ENCODE measurements at places on chromosomes 4 and X.

GRCh38 chr4:188262464-188262863 is 123.2 kb downstream of the TRIML1 start:
- H3K27ac ChIP-seq, result no peak overlapping the region
- no peaks in the 10 kb centered on the region for H3K36me3 ChIP-seq
- no peak overlapping the region for H3K4me3 ChIP-seq
- DNase-seq, result no peak
- H3K27me3 ChIP-seq, result no peaks in the 10 kb centered on the region
- no peaks in the 10 kb centered on the region for H3K4me1 ChIP-seq

DNA sequence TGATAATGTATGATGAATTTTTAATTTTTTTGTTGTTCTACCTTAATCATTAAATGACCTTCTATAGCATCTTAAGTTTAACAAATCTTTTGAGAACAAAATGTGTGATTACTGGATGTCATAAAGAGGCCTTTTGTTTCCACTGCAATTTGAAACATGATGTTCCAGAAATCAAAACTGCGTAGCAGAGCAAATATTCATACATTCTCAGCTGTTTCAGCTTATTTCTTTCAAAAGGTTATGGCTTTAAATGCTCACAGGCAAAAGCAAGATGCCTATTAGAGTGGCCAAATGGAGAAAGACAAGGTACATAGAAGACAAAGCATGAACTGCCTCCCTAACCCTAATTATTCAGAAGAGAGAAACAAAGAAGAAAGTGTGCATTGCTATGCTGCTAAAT is 233.0 kb upstream of the SLC7A11 start:
- H3K27me3 ChIP-seq, result no peaks in the 10 kb centered on the region
- H3K4me1 ChIP-seq, result no peaks in the 10 kb centered on the region
- no peaks in the 10 kb centered on the region for H3K36me3 ChIP-seq
- DNase-seq, result no peak

DNA sequence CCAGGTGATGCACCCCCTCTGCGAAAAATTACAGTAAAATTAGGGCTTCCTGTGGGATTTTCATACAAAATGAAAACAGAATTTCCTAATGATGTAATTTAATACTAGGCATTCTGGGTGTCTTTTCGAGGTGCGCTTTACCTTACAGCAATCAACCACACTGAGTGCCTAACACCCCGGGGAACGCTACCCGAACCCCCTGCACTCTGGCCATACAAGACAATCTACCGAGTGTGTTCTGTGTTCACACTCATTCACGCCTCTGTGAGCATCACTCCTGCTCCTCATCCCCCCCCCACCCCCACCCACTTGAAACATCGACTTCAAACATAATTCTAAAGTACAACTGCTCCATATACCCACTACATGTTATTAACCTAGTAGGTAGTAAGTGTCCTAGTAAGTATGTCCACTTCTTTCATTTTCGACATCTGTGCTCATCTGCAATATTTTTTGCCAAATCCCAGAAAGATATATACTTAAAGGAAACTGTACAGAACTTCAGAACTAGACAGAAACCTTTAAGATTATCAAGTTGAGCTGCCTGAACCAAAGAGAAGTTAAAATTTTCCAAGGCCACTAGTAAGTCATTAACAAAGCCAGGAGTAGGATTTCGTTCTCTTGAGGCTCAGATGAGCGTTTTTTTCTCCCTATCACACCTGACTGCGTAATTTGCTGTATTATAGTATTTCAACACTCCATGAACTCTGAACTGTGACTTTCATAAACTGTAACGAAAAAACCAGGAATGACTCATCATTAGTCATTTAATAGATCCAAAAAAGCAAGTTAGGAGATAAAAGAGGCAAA is 80.0 kb downstream of the FAT1 start:
- no peak overlapping the region for H3K4me3 ChIP-seq
- peaks cover 42% of the 10 kb centered on the region for H3K36me3 ChIP-seq
- H3K27me3 ChIP-seq, result no peaks in the 10 kb centered on the region

GRCh38 chrX:23493941-23494374 is 159.3 kb downstream of the PTCHD1 start:
- no peaks in the 10 kb centered on the region for H3K27me3 ChIP-seq
- H3K4me1 ChIP-seq, result peaks cover 8% of the 10 kb centered on the region
- peak overlapping the region; percentile 17 for H3K4me3 ChIP-seq
- no peak for DNase-seq
- H3K36me3 ChIP-seq, result peaks cover 3% of the 10 kb centered on the region
- no peak overlapping the region for H3K27ac ChIP-seq

DNA sequence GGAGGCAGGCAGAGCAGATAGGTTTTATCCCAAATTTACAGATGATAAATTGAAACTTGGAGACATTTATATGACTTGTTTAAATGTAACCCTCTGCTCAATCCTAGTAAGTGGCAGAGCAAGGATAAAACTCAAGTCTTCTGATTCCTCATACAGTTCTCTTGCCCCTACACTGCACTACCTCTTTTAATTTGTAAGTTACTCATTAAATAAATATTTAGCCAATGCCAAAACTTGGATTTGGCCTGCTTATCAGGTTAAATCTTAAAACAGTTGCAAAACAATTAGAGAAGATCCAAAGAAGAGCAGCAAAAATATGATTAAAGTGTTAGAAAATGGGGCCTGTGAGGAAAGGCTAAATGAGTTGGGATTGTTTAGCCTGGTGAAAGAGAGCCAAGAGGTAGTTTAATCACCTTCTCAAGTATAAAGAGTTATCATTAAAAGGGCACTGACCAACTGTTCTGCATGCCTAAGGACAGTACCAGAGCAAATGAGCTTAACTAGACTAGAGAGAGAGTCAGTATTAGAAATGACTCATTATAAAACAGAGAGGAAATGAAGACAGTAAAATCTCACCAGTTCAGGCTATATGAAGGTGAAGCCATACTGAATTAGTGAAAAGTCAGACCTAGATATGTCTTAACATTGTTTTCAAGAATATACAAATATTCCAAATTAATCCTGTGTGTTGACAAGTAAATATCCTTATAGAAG is 146.3 kb downstream of the GRIA3 start:
- DNase-seq, result no peak
- no peaks in the 10 kb centered on the region for H3K36me3 ChIP-seq
- H3K27ac ChIP-seq, result no peak overlapping the region
- H3K27me3 ChIP-seq, result no peaks in the 10 kb centered on the region
- H3K4me1 ChIP-seq, result no peaks in the 10 kb centered on the region

GRCh38 chrX:111567542-111568255 is 56.3 kb downstream of the SERTM2 start:
- no peaks in the 10 kb centered on the region for H3K27me3 ChIP-seq
- peak overlapping the region; percentile 17 for H3K27ac ChIP-seq
- H3K4me1 ChIP-seq, result peaks cover 8% of the 10 kb centered on the region
- DNase-seq, result no peak

DNA sequence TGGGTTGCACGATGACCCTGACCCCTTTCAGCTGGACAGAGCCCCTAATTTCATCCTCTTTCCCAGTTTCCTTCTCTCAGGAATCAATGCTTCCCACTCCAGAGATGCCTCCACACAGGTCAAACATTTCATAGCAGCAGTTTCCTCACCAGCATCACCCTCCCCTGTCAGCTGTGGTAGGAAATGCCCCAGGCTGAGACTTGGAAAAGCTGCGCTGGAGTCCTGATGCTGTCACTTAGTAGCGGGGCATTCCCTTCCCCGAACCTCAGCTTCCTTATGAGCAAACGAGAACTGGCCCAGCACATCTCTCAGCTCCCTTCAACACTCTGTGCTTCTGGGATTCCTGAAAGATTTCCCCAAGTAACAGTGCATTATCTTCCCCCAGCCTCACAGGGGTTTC is 2.7 kb downstream of the GJB1 start:
- peak overlapping the region; percentile 39 for H3K27ac ChIP-seq
- H3K36me3 ChIP-seq, result no peaks in the 10 kb centered on the region
- H3K27me3 ChIP-seq, result no peaks in the 10 kb centered on the region
- no peak overlapping the region for H3K4me3 ChIP-seq
- no peak for DNase-seq
- peaks cover 10% of the 10 kb centered on the region for H3K4me1 ChIP-seq

Data from type B pancreatic cell (in vitro differentiated cells).